Left ventricle myocardium superior (tissue), 1 donor: ENCODE measurements at places on chromosomes 16 and 17. TPM values are rescaled to one million over a fixed set of nuclear protein-coding genes. Genes with fewer than 3 reads are reported as not detected.

DNA sequence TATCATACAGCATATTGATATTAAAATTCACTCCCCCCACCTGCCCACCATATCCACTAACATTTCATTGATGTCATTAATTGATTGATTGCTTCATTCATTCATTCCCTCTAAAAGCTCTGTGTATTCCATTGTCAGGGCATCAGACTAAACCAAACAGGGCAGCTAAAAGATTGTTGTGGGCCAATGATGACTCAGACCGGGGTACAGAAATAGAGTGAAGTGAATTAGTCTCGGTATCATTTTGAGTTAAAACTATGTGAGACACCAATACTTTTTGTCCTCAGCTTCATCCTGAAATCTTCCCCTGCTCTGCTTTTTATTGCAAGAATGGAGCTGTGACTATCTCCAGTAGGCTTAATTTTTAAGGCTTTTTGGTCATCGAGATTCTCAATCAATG, 868.3 kb downstream of the CDH11 start:
- no peak for DNase-seq

DNA sequence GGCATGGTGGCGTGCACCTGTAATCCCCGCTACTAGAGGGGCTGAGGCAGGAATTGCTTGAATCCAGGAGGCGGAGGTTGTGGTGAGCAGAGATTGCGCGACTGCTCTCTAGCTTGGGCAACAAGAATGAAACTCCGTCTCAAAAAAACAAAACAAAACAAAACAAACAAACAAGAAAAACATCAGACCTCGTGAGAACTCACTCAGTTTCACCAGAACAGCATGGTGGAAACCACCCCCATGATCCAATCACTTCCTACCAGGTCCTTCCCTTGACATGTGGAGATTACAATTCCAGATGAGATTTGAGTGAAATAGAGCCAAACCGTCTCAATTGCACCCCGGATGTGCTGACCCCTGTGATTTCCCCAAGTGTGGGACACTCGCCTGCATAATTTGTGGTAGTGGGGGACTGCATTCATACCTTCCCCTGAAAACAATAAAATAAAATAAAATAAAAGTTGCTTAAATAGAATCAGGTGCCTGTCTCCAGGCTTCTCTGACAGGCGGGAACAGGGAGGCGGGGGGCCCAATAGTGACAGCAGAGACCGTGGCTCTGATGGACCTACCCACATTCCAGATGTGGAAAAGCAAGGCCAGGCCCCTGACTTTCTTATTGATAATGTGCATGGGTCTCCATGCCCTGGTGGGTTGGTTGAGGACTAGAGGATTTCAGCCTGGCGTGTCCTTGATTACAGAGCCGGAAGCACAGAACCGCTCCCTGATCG, 13.1 kb downstream of the ZSCAN10 start:
- DNase-seq = no peak

- DNase-seq = no peak
Observed at GRCh38 chr16:27417047-27417671, 15.2 kb downstream of the IL21R start.

GRCh38 chr17:77325577-77326075, 184.9 kb downstream of the SEC14L1 start:
- DNase-seq = no peak

The PLXDC1 gene
- total RNA-seq = 15.8 TPM
